ENCODE measurements at places on chromosomes 3 and 15. TPM values are rescaled to one million over a fixed set of nuclear protein-coding genes. Genes with fewer than 3 reads are reported as not detected.

FBN1 gene
- total RNA-seq = 8.5 TPM

C3orf20 gene
- 0.02 TPM for total RNA-seq

CHST13 gene
- total RNA-seq = 0.61 TPM

ESYT3 gene
- total RNA-seq = 0.79 TPM

Measured in A549 treated with dexamethasone at 1 μM for 4 hours (cell line).